ENCODE measurements at places on chromosomes 13 and 19.
A peak's percentile ranks its signal among the peaks of the same experiment; 100 is the strongest.

DNA sequence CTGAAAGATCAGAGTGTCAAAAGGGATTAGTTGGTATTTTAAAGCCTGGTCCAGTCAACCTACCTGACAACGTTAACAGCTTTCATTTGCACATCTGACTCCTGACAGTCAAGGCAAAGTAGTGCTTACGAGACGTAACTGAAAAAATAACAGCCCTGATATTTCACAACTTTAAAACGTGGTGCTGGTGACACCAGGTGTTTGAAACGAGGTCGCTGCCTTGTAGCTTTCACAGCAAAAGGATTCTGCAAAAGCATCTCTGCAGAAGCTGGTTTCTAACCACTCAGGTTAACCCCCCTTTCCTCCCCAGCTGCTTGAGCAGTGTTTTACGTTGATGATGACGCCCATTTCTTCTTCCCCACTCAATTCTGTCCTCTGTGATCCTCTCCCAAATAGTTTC is 23.3 kb downstream of the GGACT start:
- DNase-seq: no peak

DNA sequence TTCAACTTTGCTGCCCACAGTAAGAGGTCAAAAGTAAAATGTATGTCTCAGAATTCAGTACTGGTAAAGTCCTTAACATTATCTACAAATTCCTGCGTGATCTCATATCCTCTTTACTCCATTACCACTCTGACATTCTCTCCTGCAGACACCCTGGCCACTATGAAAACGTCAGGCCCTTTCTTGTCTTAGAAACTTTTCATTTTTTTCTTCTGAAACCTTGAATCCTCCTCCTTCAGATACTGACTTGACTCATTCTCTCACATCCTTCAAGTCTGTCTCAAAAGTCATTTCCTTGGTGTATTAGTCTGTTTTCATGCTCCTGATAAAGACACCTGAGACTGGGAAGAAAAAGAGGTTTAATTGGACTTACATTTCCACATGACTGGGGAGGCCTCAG is 262.3 kb downstream of the POU4F1 start:
- no peak for DNase-seq

DNA sequence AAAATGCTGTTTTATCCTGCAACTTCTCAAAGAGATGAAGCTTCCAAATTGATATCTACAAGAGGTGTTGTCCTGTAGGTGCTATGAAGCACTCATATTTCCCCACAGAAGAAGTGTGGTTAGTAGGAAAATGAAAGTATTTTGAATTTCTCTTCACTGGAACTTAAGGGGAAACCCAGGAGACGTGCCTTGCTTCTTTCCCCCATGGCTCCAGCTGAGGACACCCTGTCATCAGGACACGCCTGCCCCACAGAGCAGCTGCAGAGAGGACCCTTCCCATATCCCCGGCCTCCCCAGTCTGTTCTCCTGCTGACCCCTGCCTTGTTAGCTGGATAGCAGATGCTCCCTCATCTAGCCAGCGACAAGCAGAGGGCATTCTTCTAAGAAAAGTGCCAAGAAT is 371.3 kb downstream of the COG6 start:
- DNase-seq: no peak

DNA sequence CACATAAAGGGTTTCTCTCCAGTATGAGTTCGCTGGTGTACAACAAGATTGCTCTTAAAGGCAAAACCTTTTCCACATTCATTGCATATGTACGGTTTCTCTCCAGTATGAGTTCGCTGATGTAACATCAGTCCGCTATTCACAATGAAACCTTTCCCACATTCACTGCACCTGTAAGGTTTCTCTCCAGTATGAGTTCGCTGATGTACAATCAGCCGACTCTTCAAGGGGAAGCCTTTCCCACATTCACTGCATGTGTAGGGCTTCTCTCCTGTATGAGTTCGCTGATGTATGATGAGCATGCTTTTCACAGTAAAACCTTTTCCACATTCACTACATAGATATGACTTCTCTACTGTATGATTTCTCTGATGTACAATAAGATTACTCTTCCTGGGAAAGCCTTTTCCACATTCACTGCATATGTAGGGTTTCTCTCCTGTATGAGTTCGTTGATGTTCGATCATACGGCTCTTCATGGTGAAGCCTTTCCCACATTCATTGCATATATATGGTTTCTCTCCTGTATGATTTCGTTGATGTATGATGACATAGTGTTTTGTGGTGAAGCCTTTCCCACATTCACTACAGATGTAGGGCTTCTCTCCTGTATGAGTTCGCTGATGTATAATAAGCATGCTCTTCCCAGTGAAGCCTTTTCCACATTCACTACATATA is 6.0 kb upstream of the ZNF614 start:
- DNase-seq: no peak

- peak; percentile 71 for DNase-seq
Observed at GRCh38 chr19:4636151-4636717, 3.1 kb upstream of the TNFAIP8L1 start.

DNA sequence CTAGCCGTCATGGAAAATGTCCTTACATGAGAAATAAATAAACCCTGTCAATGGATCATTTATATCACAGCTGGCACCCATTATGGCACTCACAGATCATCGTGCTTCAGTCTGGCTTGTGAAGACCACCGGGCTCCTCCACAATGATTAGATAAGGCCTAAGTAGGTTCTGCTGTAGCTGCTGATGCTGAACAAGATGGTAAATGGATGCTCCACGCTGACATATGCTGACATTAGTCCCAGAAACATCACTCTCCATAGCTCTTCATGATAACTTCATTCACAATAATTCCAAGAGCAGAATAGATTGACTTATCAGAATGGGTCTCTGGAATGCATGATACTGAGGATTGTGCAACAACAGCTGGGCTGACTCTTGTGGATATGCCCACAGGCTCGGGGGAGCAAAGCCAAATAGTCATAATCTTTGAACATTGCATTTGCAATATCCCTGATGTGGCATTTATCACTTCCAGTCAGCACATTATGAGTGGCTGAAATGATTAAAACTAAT is 63.8 kb upstream of the RXFP2 start:
- no peak for DNase-seq

- DNase-seq: no peak
Observed at GRCh38 chr13:30355384-30355699, 48.0 kb upstream of the KATNAL1 start.

DNA sequence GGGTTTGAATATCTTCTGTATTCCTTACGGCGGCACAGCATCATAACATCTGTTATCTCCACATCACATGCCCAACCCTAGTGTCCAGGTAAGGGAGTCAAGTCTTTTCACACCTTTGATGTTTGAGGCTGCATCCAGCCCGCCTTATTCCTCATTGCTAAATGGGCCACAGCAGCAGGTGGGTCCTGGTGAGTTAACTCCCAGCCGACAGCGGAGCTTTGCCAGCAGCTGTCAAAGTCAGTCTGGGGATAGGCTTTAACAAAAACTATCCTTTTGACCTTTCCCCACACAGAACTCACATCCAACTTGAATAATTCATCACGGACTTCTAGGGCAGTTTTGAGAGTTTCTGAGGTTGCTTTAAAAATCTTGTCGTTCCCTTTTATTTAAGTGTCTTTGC is 235.1 kb downstream of the DLEU7 start:
- DNase-seq: no peak

- peak; percentile 63 for DNase-seq
Observed at GRCh38 chr19:10412257-10412977, 7.9 kb upstream of the PDE4A start.

GRCh38 chr19:2634228-2634951 is 68.1 kb downstream of the GNG7 start:
- DNase-seq: no peak

- no peak for DNase-seq
Observed at GRCh38 chr19:44685877-44686276, 13.1 kb upstream of the CEACAM16 start.

DNA sequence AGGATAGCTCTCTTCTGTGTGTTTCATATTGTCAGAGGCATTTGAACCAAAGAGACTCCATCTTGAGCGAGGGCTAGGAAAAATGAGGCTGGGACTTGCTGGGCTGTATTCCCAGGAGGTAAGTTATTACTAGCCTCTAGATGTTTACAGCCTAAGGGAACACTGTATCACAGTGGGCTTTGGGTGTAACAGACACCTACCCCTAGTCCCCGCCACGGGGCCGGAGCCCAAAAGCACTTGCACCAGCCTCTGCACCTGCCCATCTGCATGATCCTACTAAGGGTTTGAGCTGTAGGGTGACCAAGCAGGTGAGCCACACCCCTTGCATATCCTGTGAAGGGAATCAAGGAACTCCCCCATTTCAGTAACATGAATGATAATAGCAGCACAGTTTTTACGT is 1972.2 kb downstream of the OLFM4 start:
- DNase-seq: no peak

DNA sequence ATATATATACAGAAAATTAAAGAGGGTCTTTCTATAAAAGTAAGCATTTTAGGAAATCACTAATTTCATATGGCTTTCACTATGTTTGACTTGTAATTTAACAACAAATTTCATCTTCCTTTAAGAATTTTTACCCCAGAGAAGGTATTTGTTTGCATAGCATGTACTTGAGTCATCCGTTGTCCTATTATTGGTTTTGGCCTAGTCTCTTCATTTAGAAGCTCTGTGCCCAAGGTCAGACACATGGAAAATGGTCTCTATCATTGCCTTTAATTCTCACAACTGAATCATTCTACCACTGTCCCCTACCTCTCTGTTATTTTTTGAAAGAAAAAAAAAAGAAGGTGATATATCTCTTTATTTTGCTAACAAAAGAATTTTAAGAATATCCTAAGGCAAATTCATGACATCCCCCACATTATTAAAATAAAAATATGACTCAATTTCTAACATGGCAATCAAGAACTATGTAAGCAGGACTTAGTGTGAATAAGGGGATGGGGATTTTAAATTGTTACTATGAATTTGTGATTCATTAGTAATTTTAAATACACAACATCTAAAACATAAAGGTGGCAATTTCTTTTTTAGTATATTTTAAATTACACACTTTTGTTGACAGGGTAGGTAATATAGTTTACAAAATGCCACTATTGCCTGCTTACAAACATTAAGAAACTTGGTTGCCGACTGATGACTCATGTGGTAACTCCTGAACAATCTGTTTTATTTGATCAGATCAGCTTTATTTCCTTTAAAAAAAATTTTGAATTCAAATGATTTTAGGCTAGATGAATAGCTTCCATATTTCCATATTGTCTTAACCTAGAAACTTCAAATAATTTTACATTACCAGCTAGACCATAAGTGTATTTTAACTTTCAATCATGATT is 13.9 kb downstream of the SLITRK5 start:
- DNase-seq: no peak

GRCh38 chr13:54607421-54607820 is 1578.8 kb downstream of the OLFM4 start:
- DNase-seq: no peak

DNA sequence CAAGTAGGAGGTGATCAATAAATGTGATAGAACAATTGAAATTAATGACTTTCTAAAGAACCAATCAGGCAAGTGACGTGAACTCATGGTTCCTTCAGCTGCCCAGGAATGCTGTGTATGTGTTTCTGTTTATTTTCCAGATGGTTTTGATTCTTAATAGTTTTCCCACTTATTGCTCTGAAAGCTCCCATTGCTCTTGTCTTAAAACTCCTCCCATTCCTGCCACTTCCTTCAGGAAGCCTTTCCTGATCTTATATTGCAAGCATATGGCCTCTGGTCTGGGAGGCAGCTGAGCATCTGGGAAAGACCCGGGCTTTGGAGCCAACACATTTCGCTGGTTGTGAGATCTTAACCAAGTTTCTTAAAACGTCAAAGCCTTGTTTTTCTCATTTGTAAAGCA is 17.1 kb upstream of the LATS2 start:
- no peak for DNase-seq

DNA sequence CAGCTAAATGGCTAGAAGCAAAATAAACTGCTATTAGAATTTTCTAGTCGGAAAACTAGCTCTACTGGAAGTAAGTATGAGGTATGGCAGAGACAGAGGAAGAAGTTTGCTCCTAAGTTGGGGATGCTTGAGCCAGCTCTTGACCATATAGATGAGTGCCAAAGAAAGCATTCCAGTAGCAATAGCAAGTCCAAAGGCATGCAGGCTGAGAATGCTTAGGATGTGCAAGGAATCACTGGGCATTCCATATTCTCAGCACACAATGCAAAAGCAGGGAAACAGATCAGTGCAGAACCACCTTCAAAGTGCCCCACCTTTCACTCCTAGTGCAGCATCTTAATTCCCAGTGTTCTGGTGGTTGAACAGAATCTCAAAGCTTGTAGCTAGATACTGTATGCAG is 32.9 kb downstream of the SERTM1 start:
- DNase-seq: no peak

- no peak for DNase-seq
Observed at GRCh38 chr13:50712881-50713280, 130.6 kb downstream of the DLEU7 start.

- DNase-seq: no peak
Observed at GRCh38 chr13:72728290-72728605, 525 bp downstream of the BORA start.

GRCh38 chr13:59398661-59399060 is 765.1 kb downstream of the DIAPH3 start:
- DNase-seq: no peak

DNA sequence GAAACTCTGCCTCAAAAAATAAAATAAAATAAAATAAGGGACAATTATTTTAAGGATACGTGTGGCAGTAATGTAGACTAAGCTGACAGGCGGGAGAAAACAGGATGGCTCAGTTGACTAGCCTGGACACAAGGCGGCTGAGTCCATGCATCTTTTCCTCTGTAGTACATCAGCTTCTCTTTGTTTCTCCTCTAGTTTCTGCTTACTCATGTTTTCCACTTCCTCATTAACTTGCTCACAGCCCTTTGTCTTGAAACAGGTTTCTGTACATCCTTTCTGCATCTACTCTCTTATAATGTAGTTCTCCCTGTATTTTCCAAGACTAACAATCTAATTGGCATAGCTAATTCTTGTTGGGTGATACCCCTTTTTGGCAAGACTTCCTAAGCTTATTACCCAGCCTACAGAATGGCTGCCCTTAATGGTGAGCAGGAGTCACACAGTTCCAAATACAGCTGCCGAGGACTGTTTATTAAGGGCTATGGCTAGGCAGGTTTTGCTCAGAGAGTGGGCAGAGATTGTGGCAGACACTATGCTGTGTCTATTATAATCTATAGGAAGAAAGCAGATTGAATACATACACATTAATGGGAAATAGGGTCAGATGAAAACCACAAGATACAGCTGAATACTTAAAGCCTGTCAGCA is 58.7 kb upstream of the KLF5 start:
- DNase-seq: no peak

GRCh38 chr13:42383025-42383424 is 111.1 kb downstream of the AKAP11 start:
- DNase-seq: no peak

- no peak for DNase-seq
Observed at GRCh38 chr13:106011600-106011999, 523.9 kb downstream of the EFNB2 start.

GRCh38 chr19:3135961-3136683 is at the start of gene GNA15:
Gene GNA15, plus strand, starts transcription at chr19:3136033. Its CDS starts 418 bp downstream, at chr19:3136451.
- peak; percentile 29 for DNase-seq

GRCh38 chr13:91454666-91455065 is 56.2 kb downstream of the GPC5 start:
- no peak for DNase-seq

- no peak for DNase-seq
Observed at GRCh38 chr13:36612230-36612629, 61.6 kb upstream of the SERTM1 start.

All from CD4-positive, alpha-beta memory T cell (primary cell).